ENCODE measurements at places on chromosomes 16 and 17.

DNA sequence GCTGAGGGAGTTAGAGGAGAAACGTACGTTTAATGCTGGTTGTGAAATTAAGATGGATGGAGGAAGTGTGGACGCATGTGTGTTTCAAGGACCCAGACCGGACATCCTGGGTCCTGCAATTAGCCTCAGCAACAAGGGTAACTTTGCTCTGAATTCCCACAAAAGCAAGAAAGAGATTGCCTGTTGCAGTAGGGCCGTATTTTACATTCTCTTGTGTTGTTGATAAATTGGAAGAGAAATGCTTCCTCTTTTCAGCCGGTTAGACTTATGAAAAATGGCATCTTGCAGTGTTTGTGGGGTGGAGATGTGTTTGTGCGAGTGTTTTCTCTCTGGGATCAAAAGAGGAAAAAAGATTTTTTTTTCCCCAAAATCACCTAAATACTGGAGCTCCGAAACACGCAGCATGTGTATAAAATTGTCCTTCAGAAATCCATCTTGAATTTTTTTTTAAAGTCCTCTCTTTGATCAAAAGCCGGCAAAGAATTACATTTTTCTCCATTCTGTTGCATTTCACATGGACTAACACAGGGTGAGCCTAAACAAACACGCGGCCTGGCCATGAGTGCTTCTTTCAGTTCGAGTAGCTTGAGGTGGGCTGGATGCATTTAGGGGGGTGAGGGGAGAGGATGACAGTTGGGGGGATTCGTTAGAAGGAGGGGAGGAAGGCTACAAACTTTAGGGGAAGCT lies 251.6 kb downstream of the C16orf95 start:
- DNase-seq: no peak

GRCh38 chr17:83190004-83190385 lies 110.6 kb downstream of the METRNL start:
- no peak for DNase-seq

DNA sequence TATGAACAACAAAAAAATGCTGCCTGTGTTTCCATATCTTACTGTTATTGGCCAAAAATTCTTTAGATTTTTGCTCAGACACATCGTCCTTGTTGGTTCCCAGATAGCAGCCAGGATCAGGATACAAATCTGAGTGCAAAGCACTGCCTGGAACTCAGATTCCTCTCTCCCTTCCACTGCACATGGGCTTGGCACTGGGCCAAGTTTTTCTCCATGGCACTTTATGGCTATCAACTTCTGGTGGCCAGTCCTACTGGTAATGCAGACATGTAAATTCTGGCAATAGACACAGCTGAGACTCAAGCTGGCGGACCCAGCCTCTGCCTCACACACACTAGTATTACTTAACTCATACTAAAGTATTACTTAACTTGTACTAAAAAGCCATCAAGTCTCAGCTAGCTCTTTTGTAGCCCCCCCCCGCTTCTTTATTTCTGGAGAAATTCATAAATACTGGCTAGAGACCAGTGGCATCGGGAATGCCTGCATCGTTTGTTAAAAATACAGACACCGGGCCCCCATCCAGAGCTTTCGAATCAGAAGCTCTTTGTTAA lies 181.2 kb upstream of the COX10 start:
- DNase-seq: no peak

GRCh38 chr16:19119564-19119963 lies 5.8 kb downstream of the ITPRIPL2 start:
- no peak for DNase-seq

- DNase-seq: no peak
These were observed 15.7 kb upstream of the GPR139 start for GRCh38 chr16:20089246-20089965.
